ENCODE measurements at places on chromosomes 12 and 14.

- DNase-seq, result no peak
These were observed 25.1 kb downstream of the DYRK4 start for GRCh38 chr12:4587108-4587507.

DNA sequence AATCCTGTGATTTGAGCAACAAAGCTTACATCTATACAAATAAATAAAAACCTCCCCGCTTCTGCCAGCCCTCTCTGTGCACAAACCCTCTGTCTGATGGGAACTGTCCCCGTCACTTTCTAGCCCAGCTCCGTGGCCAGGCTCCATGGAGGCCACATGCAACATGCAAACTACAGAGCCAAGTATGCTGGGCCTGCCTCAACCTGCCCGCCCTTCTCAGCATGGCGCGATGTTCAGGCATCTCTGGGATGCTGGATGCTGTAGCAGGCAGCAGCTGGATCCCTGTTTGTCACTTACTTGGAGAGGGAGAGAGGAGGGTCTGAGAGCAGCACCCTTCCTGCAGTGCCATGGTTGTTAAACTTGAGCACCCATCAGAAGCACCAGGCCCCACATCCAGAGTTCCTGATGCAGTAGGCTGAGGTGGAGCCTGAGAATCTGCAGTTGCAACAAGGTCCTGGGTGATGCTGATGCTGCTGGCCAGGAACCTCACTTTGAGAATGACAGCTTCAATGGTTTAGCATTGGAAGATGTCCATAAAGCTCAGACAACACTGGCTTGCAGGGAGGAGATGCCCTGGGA is 32.4 kb downstream of the CLMN start:
- DNase-seq, result no peak

DNA sequence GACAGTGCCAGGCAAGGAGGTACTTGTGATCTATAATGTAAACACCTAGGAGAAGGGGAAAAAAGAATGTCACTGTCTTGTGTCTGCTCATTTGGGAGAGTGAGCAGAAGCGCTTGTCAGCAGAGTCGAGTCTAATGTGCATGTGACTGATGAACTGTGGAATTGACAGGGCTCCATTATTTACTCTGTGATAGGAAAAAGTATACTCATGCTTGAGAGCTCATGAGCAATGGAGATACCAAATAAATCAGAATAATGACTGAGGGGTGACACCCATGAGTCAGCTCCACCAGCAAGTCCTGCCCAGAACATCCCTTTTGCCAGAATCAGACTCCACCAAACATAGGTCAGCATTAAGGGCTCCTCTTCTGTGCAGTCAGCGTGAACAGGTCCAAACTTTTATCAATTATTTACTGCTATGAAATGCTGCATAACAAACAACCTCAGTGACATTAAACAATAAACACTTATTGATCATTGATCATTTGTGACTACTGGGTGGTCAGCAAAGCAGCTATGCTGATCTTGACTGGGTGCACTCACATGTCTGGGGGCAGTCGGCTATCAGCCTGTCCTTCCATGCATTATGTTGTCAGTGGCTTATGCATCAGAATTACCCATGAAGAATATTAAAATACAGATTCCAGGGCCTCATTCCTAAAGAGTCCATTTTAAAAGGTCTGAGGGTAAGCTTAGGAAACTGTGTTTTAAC is 29.2 kb upstream of the WSCD2 start:
- DNase-seq, result no peak

- DNase-seq, result no peak
These were observed 85.5 kb downstream of the STAB2 start for GRCh38 chr12:103672401-103673119.

DNA sequence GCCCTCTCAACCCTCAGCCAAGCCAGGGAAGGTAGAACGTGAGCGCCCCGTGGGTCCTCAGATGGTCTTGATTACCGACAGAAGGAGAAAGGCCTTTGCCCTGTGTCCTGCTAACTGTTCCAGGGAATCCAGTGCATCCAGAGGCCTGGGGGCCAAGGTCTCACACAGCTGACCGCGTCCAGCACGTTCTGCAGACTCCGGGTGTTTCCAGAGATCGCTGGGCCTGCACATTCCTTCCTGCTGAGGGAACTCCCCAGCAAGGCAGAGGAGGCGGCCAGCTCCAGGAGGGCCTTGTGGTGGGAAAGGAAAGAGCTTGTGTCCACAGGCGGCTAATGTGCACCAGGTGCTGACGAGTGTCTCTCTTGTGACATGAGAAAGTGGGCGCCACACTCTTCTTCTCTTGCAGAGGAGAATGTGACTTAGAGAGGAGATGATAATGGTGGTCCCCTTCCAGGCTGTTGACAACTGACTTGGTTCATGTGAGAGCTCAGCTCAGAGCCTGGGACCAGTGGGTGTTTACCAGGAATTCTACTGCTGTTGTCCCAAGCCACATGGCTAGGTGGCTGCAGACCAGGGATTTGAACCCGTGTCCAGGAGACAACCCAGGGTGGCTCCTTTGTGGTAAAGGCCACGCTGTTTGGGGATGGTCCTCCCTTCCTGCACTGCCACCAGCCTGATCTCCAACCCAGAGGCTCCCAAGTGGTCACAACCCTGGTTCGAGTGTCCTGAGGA is 46.8 kb upstream of the DLK1 start:
- no peak for DNase-seq

DNA sequence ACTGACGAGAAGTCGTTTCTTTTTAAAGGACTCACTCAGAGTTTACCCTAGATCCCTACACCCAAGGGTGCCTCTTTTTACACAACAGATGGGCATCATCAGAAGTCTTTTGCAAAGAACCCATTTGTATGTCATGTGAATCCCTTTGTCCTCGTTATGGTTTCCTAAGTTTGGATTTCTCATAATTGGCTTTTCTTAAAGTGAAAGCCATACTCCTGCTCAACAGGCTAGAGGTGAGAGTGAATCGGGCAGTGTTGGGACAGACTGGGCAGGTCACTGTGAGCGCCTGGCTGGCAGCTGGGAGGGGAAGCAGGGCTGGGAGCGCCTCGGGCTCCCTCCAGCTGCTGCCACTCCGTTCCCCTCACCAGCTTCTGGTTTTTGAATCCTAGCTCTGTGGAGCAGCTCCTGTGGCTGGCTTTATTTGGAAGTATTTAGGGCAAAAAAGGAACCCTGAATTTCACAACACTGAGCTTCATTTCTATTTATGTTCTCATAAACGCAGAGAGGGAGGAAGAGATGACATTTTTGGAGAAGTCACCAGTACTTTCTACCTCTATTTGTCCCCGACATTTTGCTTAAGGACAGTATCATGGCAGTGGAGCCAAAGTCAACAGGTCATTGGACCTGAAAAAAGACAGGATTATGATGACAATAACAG is 63.8 kb upstream of the ACTN1 start:
- DNase-seq, result no peak

GRCh38 chr12:8658346-8658745 is 4.3 kb downstream of the MFAP5 start:
- no peak for DNase-seq

DNA sequence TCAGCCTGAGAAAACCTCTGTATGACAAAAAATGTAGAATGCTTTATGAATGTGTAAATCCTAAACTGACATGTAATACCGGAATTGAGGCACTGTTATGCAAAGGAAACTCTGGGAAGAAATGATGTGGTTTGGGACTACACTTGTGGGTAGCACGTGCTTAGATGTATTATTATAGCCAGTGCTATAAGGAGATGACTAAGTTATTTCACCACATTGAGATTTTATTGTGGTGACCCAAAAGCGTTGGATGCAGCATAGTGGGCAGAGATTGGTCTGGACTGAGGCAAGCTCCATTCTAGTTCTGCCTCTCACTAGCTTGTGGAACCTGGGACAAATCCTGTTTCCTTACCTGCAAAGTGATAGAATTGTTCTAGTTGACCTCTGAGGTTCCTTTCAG is 172.2 kb downstream of the SNAPC1 start:
- DNase-seq, result no peak

GRCh38 chr12:46065412-46066166 is 75.2 kb upstream of the SCAF11 start:
- DNase-seq, result no peak

DNA sequence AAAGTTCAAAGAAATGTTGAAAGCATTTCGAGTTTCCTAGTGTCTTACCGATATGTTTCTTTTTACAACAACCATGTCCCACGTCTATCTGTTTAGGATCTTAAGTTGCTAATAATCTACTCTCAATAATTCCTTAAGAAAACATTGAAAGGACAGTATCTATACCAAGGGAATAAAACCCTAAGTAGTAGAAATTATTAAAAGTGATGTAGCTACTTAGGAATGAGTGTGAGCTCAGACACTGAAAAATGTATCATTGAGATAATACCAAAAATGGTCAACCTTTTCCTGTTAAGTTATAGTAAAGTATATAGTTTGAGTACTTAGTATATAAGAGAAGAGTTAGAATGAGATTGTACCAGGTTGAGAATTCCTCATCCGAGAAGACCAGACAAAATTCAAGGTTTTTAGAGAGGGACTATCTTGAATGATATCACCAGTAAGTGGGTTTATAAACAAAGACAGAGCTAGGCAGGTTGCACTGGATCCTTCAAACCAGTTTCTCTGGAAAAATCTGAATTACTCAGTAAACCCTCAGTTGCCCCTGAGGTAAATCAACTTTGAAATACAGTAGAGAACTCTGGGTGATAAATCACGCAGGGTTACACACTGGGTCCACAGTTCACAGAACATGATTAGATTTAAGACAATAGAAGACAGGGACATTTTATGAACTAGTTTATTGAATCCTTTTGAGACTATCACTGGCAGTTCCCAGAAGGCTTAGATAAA is 96.8 kb downstream of the ERGIC2 start:
- no peak for DNase-seq

GRCh38 chr12:109581856-109582255 is 8.3 kb downstream of the MVK start:
- no peak for DNase-seq

DNA sequence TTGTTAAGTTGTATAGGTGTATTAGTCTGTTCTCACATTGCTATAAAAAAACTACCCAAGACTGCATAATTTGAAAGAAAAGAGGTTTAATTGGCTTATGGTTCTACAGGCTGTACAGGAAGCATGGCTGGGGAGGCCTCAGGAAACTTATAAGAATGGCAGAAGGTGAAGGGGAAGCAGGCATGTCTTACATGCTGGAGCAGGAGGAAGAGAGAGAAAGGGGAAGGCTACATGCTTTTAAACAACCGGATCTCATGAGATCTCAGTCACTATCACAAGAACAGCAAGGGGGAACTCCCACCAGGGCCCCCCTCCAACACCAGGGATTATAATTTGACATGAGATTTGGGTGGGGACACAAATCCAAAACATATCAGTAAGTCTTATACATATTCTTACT is 60.5 kb upstream of the OR10AD1 start:
- no peak for DNase-seq

GRCh38 chr14:103803661-103804060 is 43.7 kb downstream of the PPP1R13B start:
- no peak for DNase-seq

DNA sequence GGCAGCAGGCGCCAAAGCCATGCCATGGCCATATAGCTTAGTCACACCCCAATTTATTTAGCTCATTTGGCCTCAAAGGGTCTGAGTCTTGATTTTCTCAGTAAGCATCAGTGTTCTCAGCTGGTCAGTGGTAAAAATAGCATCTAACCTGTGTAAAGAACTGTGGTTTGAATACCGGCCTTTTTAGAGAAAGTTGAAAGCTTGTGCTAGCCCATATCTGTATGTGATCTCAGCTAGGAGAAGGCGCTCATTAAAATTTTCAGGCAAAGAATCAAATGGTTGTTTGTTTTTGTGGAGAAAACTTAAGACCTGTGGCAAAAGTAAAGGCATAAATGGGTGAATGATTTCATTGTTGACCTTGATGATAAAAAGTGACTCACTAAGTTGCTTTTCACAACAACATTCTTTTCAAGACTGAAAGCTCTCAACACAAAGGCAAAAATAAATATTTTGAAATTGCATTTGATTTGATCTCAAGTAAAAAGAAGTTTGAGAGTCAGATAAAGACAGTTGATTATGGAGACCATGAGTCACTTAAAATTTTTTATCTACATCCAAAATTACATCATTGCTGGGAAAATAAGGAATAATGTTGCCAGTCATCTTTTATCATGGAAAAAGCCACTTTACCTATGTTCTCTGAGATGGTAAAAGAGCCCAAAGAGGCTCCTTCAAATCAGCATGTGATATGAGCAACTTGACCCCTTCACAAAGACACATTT is 128.5 kb upstream of the RGS6 start:
- DNase-seq, result no peak

GRCh38 chr14:88299865-88300530 is 23.1 kb downstream of the KCNK10 start:
- no peak for DNase-seq

DNA sequence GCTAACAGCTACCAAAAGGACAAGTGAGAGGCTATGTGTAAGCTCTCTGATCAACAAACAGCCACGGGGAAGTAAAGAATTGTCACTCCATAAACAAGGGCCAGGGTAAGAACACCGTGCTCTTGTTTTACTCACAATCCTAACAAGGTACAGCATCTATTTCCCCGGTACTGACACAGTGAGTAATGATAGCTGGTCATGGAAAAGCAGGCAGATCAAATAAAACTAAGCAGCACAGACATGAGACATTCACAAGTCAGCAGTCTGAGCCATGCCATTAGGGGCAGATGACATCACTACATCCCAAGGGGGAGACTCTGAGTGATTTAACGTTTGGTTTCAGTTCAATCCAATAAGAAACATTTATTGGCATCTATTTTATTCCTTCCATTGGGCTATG is 54.4 kb downstream of the ARL6IP4 start:
- peak; percentile 16 for DNase-seq

GRCh38 chr12:73221398-73221797 is 949.2 kb downstream of the TRHDE start:
- no peak for DNase-seq

DNA sequence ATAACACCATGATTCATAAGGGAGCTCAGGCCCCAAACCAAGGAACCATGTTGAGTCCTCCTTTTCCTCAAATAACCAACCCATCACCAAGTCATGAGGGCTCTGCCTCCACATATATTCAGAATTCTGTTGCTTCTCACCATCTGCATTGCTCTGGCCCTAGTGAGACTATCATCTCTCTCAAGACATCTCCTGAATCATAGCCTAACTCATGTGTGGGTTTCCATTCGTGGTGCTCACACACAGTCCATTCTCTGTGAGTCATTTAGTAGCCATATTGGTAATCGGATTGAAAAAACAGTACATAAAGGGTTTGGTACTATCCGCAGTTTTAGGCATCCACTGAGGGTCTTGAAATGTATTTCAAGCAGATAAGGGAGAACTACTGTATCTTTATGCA is 5.1 kb upstream of the SLC38A2 start:
- DNase-seq, result no peak

All from stimulated activated naive CD8-positive, alpha-beta T cell treated with anti-CD3 and anti-CD28 coated beads, Interleukin-15, Interleukin-2, amounts not matched to agents 100 U/mL and 50 U/mL, for 24 hours (primary cell).